Cardiac septum (tissue), 1 donor: ENCODE measurements at places on chromosomes 4 and X. TPM values are rescaled to one million over a fixed set of nuclear protein-coding genes. Genes with fewer than 3 reads are reported as not detected.

DNA sequence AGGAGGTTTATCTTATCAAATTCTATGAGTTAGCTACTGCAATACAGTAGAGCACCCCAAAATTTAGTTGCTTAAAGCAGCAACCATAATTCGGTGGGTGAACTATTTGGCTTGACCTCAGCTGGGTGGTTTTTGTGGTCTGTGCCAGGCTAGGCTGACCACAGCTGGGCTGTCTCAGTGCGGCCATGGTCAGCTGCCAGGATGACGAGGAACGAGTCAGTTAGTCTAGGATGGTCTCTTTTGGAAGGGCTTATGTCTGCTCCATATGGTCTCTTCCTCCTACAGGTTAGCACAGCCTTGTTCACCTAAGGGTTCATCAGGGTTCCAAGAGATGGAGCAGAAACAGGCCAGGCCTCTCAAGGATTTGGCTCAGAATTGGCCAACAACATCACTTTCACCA is 210.4 kb downstream of the PALLD start:
- no peak for DNase-seq

DNA sequence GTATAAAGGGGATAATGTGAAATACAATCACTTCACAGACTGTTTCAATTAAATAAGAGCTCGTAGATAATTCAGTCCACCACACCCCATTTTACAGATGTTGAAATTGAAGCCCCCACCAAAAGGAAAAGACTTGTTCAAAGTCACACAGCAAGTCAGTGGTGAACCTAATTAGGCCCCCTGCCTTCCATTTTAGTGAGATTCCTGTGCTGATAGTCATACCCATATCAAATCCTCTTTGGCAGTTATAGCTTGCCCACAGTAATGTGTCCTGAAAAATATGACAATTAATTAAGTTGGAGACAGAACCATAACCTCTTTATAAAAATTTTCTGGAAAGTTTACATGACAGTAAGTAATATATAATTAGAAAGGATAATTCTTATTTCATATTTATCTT is 58.0 kb downstream of the AR start:
- no peak for DNase-seq

GRCh38 chrX:70042399-70043371 is 7.1 kb downstream of the AWAT2 start:
- DNase-seq: no peak

- no peak for DNase-seq
These were observed 105.6 kb upstream of the PGRMC2 start for GRCh38 chr4:128393101-128393704.

DNA sequence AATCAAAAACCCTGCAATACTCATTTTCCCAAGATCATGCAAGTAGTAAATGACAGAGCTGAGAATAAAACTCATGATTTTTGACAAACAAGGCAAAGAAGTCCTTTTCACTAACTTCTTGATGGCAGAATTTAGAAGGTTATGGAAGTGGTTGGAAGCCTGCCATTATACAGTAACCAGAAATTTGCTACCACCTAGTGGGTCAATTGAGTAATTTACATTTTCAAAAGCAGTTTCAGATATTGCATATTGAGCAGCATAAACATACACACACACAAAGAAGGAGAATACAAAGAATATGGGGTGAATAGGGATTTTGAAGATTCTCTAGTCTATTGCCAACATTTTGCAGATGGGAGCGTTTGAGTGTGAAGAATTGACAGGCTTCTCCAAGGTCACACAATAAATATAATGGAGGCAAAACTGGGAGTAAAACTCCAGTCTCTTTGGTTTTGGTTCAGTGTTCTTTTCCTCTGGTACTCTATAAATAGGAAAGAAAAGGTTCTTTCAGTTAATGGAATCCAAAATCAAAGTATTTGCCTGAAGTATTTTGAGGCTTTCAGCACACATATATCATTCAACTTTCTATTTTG is 70.2 kb downstream of the GC start:
- DNase-seq: no peak

GRCh38 chr4:65367306-65367705 is 303.0 kb downstream of the EPHA5 start:
- DNase-seq: no peak

GRCh38 chrX:50952406-50952805 is 41.9 kb downstream of the BMP15 start:
- DNase-seq: no peak

GRCh38 chr4:114562176-114562904 is 36.3 kb upstream of the UGT8 start:
- DNase-seq: no peak

CT55 gene
- total RNA-seq: not detected

DNA sequence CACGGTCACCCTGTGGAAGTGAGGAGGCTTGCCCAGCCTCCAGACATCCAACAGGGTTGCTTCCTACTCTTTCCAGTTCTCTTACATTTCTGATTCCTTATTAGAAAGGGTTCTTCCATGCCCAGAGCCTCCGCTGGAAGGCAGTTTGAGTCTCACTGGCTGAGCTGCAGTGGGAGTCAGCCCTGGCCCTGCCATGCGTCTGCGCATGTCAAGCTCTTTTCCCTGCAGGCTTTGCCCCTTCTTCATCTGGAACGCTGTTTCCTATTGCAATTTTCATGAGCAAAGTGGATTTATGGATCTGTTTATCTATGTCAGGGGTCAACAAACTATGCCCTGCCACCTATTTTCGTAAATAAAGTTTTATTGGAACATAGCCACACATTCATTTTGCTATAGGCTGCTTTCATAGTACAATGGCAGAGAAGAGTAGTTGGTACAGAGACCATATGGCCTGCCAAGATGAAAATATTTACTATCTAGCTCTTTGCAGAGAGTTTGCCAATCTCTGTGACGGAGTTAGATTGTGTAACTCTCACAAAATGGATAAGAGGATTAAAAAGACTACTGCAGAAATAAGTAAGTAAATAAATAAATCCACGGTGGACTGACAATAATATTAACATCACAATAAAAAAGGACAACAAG is 3.9 kb upstream of the CHRNA9 start:
- DNase-seq: no peak

GRCh38 chrX:2192584-2193272 is 308.0 kb downstream of the DHRSX start:
- DNase-seq: no peak

SULT1E1 gene
- total RNA-seq: not detected

USP17L11 gene
- total RNA-seq: not detected

- DNase-seq: no peak
These were observed 77.6 kb downstream of the RASL11B start for GRCh38 chr4:52939739-52940138.

PASD1 gene
- total RNA-seq: not detected

FAM114A1 gene
- total RNA-seq: 26.1 TPM
